Epithelial cell of proximal tubule (primary cell): ENCODE measurements at places on chromosomes 7 and 10. TPM values are rescaled to one million over a fixed set of nuclear protein-coding genes. Genes with fewer than 3 reads are reported as not detected.

CWF19L1 gene
- 27.7 and 43.6 TPM in 2 replicates for total RNA-seq

DIP2C gene
- 10.1 and 11.4 TPM in 2 replicates for total RNA-seq

GPR26 gene
- total RNA-seq: not detected in 2 replicates

HHEX gene
- total RNA-seq: 2.2 and 4.5 TPM in 2 replicates

NKX2-3 gene
- not detected in 2 replicates for total RNA-seq

IGF2BP3 gene
- 42.4 and 49.3 TPM in 2 replicates for total RNA-seq
